ENCODE measurements at places on chromosomes 5 and 9.

- no peak for DNase-seq
Measured at GRCh38 chr5:139569270-139569955, 8.3 kb downstream of the UBE2D2 start.

DNA sequence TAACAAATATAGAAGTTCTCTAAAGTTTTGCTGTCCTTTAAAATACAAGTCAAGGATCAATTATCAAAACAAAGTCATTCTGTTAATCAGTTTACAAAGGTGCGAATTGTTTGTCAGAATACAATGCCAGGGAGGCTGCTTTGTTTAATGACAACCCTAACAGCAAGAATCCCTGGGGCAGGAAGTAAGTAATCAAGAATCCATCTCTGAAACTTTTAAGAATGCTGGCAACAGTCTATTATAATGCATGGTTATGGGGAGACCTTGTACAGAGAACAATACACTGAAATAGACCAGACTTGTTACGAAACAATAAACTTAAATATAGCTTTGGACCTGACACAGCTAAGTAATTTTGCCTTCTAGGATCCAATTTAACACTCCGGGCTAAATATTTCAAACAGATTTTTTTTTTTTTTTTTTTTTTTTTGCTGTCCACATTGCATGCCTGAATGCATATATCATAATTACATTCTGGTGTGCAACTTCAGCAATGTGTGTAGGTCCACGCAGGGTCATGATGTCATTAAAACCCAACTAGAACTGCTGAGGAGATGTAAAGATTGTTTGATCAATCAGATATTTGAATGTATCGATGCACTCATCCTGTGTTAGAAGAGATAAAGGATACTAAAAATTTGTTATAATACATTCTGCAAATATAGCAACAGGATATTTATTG lies 421.3 kb downstream of the CETN3 start:
- DNase-seq, result no peak

GRCh38 chr9:133979921-133980863 lies 11.9 kb downstream of the VAV2 start:
- no peak for DNase-seq

DNA sequence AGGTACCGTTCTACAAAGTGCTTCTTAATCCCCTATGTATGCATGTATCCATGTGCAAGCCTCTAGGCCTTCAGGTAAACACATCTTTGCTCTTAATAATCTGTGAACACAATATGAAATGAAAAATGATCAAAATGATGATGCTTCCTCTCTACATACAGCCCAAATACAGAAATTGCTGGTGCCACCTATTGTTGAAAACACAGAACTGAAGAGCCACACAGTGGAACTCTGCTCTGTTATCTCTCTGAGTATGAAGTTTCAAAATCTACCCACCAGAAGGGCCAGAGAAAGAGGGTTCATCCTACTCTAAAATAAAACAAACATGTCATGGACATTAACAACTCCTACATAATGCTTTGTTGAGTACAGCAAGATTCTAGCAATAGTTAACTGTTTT lies 71.3 kb downstream of the GLIS3 start:
- DNase-seq, result no peak

- DNase-seq, result no peak
Measured at GRCh38 chr5:141857226-141857625, 21.0 kb downstream of the PCDH1 start.

DNA sequence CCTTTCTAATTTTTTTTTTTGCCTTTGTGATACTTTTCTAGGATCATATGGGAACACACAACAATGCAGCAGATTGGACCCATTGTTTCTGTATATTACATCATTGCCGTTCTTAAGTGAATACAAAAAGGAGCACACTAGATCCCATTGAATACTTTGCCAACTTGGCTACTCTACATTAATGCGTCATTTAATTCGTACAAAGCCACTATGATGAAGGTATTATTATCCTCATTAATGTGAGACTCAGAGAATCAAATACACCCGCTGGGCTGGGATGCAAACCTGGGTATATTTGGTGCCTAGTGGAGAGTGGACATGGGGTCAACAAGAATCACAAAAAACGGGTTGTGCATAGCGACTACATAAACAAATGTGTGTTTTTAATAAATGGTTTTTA lies 31.9 kb downstream of the OR2K2 start:
- DNase-seq, result no peak

- DNase-seq, result no peak
Measured at GRCh38 chr9:5085993-5086392, 99.4 kb downstream of the INSL6 start.

GRCh38 chr5:72284559-72285423 lies 35.2 kb downstream of the MRPS27 start:
- no peak for DNase-seq

- DNase-seq, result no peak
Measured at GRCh38 chr5:108311682-108312081, 70.2 kb downstream of the FBXL17 start.

DNA sequence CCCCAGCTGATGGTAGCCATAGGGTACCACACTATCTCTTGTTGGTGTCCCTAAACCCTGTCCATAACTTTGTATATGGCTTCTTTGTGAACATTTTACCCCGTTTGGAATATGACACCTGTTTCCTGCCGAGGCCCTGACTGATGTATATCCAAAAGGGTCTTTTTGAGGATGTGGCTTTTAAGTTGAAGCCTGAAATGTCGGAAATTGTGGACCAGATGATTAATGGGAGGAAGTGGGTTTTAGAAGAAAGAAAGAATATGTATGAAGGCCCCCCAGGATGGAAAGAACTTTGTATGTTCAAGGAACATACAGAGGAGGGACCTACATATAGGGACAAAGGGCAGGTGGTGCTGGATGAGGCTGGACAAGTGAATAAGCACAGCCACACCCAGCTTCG lies 16.7 kb upstream of the TNFSF8 start:
- DNase-seq, result no peak

DNA sequence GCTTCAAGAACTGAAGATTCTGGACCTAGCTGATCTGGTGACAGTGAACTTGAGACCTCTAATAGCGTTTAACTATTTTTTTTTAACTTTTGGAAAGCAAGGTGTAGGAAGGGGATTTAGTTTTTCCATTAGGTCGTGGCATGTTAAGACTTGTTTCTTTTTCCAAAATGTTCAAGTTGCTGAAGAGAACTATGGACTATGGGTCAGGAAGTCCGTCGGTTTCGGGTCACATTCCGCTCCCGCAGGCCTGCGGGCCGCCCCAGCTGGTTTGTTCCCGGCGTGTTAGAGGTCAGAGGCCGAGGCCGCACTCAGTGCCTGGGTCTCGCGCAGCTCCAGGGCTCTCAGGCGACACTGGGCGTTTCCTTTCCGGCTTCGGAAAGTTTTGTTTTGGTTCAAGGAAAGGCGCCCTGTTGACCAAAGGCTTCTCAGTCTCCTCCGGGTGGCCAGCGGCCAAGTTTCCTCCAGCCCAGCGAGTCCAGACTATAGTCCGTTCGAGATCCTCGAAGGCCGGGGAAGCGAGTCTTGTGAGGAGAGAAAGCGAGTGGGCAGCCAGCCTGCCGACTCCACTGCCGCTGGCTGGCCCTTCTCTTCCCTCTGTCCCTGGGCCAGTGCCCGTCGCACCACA lies 586 bp upstream of the FCHO2 start:
- no peak for DNase-seq

DNA sequence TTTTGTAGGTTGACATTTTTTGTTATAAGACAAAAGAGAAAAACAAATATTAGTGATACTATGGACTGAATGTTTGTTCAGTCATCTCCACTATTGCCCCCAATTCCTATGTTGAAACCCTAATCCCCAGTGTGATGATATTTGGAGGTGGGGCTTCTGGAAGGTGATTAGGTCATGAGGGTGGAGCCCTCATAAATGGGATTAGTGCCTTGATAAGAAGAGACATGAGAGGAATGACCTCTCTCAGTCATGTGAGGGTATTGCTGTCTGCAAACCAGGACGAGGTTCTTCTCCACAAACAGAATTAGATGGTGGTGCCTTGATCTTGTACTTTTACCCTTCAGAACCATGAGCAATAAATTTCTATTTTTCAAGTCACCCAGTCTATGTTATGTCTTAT lies 34.5 kb upstream of the KLF9 start:
- DNase-seq, result no peak

DNA sequence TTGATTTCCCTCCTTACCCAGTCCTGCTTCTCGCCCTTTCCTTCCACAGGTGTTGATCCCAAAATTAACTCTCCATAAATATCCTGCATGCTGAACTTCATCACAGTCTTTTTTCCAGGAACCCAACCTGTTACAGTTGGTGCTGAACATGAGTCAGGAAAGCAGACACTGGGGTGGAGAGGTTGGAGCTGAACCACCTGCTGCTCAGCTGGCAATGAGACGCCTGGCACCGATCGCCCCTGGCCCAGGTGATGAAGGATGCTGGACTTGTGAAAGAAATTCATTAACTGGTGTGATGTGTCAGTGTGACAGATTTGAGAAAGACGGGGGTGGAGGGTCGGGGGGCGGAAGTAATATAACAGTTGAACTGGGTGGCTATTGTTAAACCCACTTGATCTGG lies 30.6 kb downstream of the CPLX2 start:
- no peak for DNase-seq

- DNase-seq, result no peak
Measured at GRCh38 chr5:152472083-152472482, 67.0 kb upstream of the NMUR2 start.

GRCh38 chr9:125931211-125931610 lies 184.0 kb downstream of the PBX3 start:
- DNase-seq, result no peak

DNA sequence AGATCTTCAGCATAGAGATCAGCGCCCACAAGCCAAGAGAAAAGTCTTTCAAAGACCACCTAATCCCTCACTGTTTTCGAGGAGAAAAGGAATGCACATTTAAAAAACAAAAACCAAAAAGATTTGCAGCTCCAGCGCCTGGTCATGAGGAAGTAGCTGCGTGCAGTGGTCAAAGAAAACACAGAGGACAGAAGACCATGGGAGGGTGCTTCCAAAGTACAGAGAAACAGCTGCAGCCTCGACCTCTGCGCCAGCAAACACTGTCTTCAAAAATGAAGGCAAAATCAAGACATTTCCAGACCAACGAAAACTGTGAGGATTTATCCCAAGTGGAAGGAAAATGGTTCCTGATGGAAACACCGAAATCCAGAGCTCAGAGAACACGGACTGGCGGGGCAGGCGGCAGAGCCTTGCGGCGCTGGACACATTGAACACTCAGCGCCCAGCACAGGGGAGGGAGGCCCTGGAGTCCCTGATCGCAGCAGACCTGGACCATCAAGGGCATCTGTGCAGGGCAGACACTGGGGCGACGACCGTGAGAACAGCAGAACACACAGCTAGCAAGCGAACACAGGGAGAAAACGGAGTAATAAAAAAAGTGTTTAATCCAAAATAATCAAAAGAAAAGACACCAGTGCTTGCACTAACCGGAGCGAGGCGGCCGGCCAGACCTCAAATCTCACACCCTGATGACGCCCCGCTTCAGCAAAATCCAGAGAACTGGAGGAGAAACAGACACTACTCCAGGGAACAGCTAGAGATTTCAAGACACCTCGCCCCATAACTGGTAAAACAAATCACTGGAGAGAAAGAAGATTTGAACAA lies 12.6 kb upstream of the SLC12A7 start:
- no peak for DNase-seq

DNA sequence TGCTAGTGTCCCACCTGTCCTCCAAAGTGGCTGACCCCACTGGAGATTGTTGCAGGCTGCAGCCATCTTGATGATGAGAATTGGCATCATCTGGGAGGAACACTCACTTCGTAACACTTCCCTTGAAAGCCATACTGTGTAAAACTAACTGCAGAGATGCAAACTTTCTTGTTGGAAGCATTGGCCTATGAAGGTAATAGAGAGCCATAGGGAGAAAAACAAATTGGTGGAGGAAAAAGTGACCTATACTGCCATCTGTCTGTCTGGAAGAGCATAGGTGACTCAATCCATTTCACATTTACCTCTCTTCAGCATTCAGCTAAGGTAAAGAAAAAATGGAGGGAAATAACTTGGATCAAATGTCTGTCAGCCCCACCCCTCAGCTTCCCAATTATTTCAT lies 473.4 kb downstream of the NTRK2 start:
- no peak for DNase-seq

GRCh38 chr5:110397281-110397680 lies 329.2 kb downstream of the TMEM232 start:
- DNase-seq, result no peak

- no peak for DNase-seq
Measured at GRCh38 chr9:72952914-72953313, at the start of gene ALDH1A1. Gene ALDH1A1 (minus strand): TSS chr9:72953053. CDS start chr9:72953000, 53 bp downstream.

- DNase-seq, result no peak
Measured at GRCh38 chr9:107732781-107733522, 243.4 kb upstream of the KLF4 start.

DNA sequence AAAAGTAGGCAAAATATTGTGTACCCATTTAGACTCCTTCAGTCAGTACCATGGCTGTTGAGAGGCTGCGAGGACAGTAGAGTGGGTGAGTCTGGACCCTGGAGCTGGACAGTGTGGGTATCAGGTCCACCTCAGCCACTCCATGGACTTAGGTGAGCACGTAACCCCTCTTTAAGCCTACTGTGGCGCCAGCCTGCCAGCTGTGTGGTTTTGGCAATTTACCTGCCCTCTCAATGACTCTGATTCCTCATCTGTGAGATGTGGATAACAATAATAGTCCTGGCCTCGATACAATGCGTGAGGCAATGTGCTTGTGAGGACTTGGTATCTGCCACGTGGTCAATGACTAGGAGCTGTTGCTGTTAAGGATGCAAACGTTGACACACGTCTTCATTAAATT lies 17.9 kb downstream of the SLC1A3 start:
- no peak for DNase-seq

DNA sequence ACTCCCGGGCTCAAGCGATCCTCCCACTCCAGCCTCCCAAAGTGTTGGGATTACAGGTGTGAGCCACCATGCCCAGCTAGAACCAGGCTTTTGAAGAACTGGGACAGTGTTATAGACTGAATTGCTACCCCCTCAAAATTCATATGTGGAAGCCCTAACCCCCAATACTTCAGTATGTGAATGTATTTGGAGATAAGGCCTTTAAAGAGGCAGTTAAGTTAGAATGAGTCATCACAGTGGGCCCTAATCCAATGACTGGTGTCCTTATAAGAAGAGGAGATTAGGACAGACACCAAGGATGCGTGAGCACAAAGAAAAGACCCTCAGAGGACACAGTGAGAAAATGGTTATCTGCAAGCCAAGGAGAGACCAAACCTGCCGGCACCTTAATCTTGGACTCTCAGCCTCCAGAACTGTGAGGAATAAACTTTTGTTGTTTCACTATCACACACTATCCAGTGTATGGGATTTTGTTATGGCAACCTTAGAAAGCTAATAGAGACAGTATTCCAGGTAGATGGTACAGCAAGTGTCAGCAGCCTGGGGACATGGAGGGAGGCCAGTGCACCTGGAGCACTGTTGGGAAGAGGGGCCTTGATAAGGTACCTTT lies 31.4 kb upstream of the ERGIC1 start:
- DNase-seq, result no peak

DNA sequence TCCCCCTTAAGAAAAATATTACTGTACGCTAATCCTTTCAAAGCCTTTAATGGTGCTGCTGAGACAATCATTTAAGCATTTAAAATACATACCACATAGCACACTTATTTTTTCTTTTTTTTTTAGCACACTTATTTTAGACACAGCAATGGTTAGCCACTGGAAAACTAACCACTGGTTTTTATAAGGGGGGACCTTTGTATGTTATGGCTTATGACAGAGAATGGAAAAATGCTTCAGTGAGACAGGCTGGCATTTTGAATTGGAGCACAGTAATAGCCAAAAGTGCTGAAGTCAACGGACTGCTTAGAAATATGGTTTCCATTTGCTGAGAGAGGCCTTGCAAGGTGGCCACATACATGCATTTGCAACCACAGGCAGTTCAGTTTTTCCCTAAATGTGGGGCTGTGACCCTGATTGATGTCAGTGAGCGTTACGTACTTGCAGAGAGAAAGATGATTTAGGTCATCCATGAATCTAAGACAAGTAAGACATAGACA lies 28.5 kb downstream of the AOPEP start:
- no peak for DNase-seq
